Lung microvascular endothelial cell (primary cell): ENCODE measurements at places on chromosomes 5 and 9. TPM values are rescaled to one million over a fixed set of nuclear protein-coding genes. Genes with fewer than 3 reads are reported as not detected.

The DIMT1 gene
- 27.9 and 54.2 TPM in 2 replicates for total RNA-seq

The SLIT3 gene
- under 0.01 TPM in 2 replicates for total RNA-seq

The DMRTA1 gene
- under 0.01 TPM in 2 replicates for total RNA-seq

The SV2C gene
- 0.20 TPM in 1 of 2 replicates, not detected in the other for total RNA-seq

The RNF224 gene
- under 0.01 TPM in 1 of 2 replicates, not detected in the other for total RNA-seq

The RAB3C gene
- total RNA-seq: under 0.01 and 0.22 TPM in 2 replicates

The SLC34A3 gene
- total RNA-seq: not detected in 2 replicates

The CAMK2A gene
- not detected in 2 replicates for total RNA-seq

The JAK2 gene
- total RNA-seq: 3.7 and 7.1 TPM in 2 replicates

The GTF3C4 gene
- 9.4 and 9.9 TPM in 2 replicates for total RNA-seq

The OR13D1 gene
- not detected in 2 replicates for total RNA-seq

The IL4 gene
- not detected in 2 replicates for total RNA-seq

The PNPLA7 gene
- 0.44 and 0.79 TPM in 2 replicates for total RNA-seq

The PHYHD1 gene
- total RNA-seq: 0.20 and 0.22 TPM in 2 replicates

The RAB14 gene
- total RNA-seq: 21.6 and 24.4 TPM in 2 replicates

The ROPN1L gene
- total RNA-seq: 1.1 and 1.4 TPM in 2 replicates

The SH3TC2 gene
- 4.0 and 15.0 TPM in 2 replicates for total RNA-seq

The FGFR4 gene
- total RNA-seq: 0.87 and 4.2 TPM in 2 replicates
